ENCODE measurements at places on chromosomes 6 and 20. TPM values are rescaled to one million over a fixed set of nuclear protein-coding genes. Genes with fewer than 3 reads are reported as not detected.

GRCh38 chr6:36962874-36963273, 8.3 kb downstream of the PI16 start:
- H3K27ac ChIP-seq: peak overlapping the region; percentile 59
- H3K4me3 ChIP-seq: no peak overlapping the region
- H3K36me3 ChIP-seq: peaks cover 10% of the 10 kb centered on the region
- peaks cover 38% of the 10 kb centered on the region for H3K4me1 ChIP-seq
- H3K27me3 ChIP-seq: no peaks in the 10 kb centered on the region
- peak; percentile 96 for DNase-seq

The RAMACL gene
- total RNA-seq: 0.14 TPM

DNA sequence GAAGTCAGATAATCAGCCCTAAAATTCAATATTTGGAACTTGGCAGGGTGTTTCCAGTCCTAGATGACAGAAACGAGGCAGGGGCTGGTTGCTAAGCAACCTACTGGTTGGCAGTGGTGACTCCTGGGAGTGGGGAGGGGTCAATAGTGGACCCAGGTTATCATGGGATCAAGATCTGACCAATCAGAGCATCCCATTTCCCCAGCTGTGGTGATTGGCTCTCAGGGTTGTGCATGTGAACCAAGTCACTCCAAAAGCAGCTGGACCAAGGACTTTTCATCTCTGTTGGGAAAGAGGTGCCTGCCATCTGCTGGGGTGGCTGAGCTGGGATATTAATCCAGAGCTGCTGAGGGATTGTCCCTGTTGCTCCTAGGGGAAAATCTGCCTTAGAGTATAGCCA, 253.4 kb downstream of the PREX1 start:
- H3K4me1 ChIP-seq: no peaks in the 10 kb centered on the region
- H3K27ac ChIP-seq: no peak overlapping the region
- no peak for DNase-seq
- H3K27me3 ChIP-seq: no peaks in the 10 kb centered on the region
- H3K4me3 ChIP-seq: no peak overlapping the region

DNA sequence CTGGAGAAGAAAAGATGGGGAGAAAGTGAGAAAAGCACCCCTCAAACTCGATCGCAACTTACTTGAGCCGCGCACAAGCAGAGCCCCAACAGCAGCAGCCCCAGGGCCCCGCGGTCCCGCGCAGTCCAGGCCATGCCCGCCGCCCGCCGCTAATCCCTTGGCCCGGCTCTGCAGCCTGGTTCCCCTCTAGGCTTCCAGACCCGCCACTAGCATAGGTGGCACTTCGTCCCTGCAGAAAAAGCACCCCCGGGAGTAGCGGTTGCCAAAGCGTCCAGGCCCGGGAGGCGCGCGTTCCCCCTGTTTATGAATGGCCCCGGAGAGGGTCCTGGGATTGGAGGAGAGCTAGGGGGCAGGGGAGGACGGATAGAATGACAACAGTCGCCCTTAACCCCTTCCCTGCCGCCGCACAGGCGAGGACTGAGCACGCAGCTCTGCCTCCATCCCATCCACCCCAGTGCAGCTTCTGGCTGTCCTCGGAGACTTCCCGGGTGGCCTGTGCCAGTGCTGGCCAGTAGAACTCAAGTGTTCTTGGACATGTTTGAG, 19.9 kb downstream of the COL9A1 start:
- no peaks in the 10 kb centered on the region for H3K4me1 ChIP-seq
- DNase-seq: no peak
- H3K4me3 ChIP-seq: no peak overlapping the region
- no peaks in the 10 kb centered on the region for H3K36me3 ChIP-seq

The HCRTR2 gene
- not detected for total RNA-seq

DNA sequence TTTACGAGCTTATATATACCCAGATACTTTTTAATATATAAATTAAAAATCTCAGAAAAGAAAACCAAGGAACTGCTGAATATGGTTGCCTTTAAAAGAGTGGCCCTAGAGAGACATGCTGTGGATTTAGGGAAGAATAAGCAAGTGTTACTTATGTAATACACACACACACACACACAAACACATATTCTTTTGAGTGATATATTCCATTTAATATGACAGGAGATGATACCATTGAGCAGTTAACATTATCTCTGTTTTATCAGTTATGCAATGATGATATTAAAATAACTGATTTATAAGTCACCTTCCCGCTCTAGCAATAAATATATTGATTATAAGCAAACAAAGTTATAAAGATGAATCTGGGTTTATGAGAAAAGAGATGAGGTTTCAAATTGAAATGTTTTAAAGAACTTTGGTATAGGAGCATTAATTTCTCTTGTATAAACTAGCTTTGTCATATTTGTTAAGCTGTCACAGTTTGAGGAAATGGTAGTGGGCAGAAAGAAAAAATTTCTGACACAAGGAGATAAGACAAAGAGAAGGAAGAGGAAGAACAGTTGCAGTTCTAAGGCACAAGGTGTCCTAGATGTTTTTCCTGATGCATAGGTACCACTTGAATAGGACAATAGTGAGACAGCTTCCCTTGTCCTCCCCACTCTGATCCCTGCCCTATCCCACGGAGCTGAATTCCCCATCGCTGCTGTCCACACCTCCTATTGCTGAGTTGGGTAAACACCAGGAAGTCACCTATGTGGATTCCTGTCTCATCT, 26.4 kb downstream of the GPX5 start:
- peaks cover 10% of the 10 kb centered on the region for H3K4me1 ChIP-seq
- H3K36me3 ChIP-seq: no peaks in the 10 kb centered on the region
- no peak overlapping the region for H3K4me3 ChIP-seq

The ADGRF5 gene
- not detected for total RNA-seq

DNA sequence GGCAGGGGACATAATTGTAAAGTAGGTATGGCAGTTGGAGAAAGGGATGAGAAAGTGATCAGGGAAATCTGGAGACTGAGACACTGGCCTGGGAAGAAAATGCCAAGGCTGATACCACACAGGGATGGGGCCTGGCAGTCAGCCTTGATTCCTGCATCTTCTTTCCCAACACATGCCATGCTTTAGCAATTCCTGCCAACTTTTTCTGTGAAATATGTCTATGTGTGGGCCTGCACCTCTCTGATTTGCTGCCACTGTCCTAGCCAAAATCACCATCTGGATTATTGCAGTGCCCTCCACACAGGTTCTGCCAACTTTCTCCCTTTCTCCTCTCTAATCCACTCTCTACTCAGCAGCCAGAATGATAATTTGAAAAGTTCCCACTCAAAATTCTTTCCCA, 759.8 kb upstream of the CITED2 start:
- no peaks in the 10 kb centered on the region for H3K4me1 ChIP-seq
- H3K36me3 ChIP-seq: no peaks in the 10 kb centered on the region
- no peaks in the 10 kb centered on the region for H3K27me3 ChIP-seq
- no peak overlapping the region for H3K4me3 ChIP-seq

DNA sequence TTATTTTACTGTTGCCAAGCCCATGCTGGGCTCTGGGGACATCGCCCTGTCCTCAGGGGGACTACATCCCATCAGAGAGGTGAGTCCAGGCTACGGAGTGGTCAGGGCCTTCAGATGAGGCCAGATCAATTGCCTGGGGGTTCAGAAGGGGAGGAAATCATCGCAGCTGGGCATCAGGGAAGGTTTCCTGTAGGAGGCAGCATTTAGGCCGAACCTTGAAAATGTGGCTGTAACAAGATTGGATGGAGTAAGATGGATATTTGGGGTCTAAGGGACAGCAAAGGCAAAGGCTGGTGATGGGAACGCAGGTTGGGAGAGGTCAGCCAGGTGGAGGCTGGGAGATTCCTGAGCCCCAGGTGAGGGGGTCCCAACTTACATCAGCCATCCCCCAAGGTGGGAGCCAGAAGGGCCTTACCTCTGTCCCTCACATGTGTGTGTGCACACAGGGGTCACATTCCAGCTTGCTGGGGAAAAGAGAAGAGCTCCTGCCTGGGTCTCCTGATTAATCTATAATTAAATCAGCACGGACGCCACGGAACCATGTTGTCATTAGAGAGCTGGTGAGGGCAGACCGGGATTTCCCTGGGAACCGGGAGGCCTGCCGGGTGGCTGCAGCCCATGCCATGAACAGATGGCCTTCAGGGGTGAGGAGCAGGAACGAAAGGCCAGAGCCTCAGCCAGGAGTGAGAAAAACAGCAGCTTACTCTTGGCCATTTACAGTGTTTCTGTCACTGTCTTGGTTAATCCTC, 30.5 kb upstream of the DLGAP4 start:
- no peaks in the 10 kb centered on the region for H3K4me1 ChIP-seq
- H3K27me3 ChIP-seq: peaks cover 7% of the 10 kb centered on the region

DNA sequence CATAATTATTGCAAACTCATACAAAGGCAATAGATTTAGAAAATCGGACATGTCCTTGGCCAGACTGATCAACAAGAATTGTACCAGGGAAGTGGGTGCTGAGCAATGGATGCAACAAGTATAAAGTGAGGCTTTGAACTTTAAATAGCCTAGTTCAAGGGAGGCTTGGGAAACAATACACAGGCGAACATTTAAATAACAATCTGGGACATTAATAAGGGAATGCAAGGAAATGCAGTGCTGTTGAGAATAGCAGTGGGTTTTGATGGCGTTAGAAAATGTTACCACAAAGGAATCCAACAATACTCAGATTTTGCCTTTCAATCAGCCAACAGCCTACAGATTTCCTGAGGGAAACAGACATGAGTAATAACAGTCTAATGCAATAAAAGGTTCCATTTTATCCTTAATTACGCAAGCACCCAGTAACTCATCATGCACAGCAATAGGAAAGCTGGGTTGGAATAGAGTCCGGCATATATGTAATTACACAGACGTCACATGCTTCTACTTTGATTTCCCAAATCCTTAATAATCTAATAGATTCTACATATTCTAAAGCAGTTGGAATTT, 134.6 kb downstream of the PHACTR1 start:
- DNase-seq: no peak
- peaks cover 4% of the 10 kb centered on the region for H3K27me3 ChIP-seq
- H3K27ac ChIP-seq: no peak overlapping the region
- H3K36me3 ChIP-seq: no peaks in the 10 kb centered on the region
- no peak overlapping the region for H3K4me3 ChIP-seq

The RNF144B gene
- 0.19 TPM for total RNA-seq

DNA sequence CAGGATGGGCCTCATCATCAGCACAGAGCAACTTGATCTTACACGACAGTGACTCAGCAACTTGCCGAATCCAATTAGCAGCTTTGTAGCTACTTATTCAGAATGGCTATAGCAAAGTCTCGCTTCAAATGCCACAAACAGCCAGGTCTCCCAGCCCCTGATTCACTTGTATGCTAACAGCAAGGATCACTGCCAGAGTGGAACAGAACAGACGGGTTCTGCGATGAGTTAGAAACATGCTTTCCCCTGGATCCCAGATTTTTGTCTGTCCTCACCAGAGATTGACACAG, 254.4 kb downstream of the NRN1 start:
- DNase-seq: no peak
- no peaks in the 10 kb centered on the region for H3K4me1 ChIP-seq
- H3K27ac ChIP-seq: no peak overlapping the region
- no peaks in the 10 kb centered on the region for H3K27me3 ChIP-seq

DNA sequence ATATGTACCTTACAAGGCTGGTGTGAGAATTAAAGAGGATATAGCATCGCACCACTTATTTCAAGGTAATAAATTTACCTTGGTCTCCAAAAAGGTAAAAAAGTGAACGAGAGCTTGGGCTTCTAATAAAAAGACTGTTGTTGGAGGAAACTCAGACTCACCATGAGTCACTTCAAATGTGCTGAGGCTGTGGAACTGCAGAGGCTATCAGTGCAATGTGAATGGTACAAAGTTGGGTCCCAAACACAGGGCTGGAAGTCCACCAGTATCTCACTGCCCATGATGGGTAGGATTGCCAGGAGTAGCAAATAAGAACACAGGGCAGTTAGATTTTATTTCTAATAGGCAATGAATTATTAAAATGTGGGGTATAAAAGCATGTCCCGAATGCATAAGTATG, 200.6 kb downstream of the MAFB start:
- H3K27ac ChIP-seq: no peak overlapping the region
- no peak for DNase-seq
- H3K4me3 ChIP-seq: no peak overlapping the region

DNA sequence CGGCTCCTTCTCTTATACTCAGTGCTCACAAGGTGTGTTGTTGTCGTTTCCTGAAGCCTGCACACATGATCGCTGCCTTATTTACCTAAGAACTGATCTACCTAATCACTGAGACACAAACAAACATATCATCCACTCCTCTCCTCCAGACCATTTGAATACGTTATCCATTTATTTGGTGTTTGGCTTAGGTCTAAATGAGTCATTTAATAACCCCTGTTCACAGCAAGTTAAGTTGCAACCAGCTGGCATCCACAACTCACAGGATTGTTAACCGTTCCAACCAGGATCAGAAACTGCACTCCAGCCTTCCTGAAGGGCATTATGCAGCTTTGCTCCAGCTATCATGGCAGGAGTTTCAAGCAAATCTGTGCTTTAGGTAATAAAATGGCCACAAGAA, 511.1 kb upstream of the MAP3K7 start:
- H3K4me1 ChIP-seq: no peaks in the 10 kb centered on the region
- H3K27ac ChIP-seq: no peak overlapping the region
- no peak overlapping the region for H3K4me3 ChIP-seq

DNA sequence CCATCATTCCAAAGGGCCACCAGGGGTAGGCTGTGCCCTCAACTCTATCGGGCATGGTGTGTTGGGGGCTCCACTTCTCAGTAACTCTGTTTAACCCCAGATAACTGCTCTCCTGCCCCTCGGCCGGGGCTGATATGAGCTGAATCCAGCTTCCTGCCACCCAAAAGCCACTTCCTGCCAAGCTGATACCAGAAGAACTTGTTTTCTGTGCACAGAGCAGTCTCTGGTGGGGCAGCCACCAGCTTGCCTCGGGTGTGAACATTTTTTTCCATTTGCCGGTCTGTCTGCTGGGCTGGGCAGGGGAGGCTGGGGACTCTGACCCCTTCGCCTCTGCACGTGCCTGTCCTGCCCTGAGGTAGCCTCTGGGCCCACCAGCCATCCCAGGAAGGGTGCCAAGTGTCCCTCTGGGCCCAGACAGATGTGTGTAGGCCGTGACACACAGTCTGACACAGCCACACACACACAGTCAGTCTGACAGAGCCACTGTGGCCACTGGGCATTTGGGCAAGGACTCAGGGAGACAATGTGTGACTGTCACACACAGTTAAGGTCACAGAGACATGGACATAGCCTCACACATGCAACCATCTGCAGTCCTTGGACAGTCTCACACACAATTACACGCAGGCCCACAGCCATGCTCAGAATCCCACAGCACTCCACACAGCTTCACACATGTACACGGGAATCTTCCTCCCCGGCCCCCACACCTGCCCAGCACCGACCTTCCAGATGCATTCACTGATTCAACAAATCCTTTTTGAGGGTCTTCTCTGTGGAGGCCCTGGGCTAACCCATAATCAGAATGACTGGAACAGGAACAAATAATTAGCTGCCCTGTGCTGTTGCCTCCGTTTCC, 45.1 kb downstream of the NOL4L start:
- H3K27ac ChIP-seq: peak overlapping the region; percentile 98
- peaks cover 8% of the 10 kb centered on the region for H3K36me3 ChIP-seq
- H3K27me3 ChIP-seq: no peaks in the 10 kb centered on the region
- peak; percentile 92 for DNase-seq
- peaks cover 58% of the 10 kb centered on the region for H3K4me1 ChIP-seq
- H3K4me3 ChIP-seq: peak overlapping the region; percentile 82

The RNF217 gene
- total RNA-seq: 1.2 TPM

GRCh38 chr6:53318429-53318828, 30.3 kb downstream of the ELOVL5 start:
- no peak overlapping the region for H3K4me3 ChIP-seq
- H3K27me3 ChIP-seq: no peaks in the 10 kb centered on the region
- no peak overlapping the region for H3K27ac ChIP-seq
- peaks cover 24% of the 10 kb centered on the region for H3K36me3 ChIP-seq
- DNase-seq: no peak

GRCh38 chr6:133017581-133017980, 203.2 kb downstream of the RPS12 start:
- no peak overlapping the region for H3K4me3 ChIP-seq
- H3K27ac ChIP-seq: no peak overlapping the region
- no peaks in the 10 kb centered on the region for H3K36me3 ChIP-seq
- peaks cover 1% of the 10 kb centered on the region for H3K27me3 ChIP-seq
- no peaks in the 10 kb centered on the region for H3K4me1 ChIP-seq

The DSP gene
- total RNA-seq: 0.02 TPM
